ENCODE measurements at places on chromosomes 6 and 20.

GRCh38 chr20:62621251-62622110 lies 20.8 kb upstream of the SLCO4A1 start:
- DNase-seq: no peak

DNA sequence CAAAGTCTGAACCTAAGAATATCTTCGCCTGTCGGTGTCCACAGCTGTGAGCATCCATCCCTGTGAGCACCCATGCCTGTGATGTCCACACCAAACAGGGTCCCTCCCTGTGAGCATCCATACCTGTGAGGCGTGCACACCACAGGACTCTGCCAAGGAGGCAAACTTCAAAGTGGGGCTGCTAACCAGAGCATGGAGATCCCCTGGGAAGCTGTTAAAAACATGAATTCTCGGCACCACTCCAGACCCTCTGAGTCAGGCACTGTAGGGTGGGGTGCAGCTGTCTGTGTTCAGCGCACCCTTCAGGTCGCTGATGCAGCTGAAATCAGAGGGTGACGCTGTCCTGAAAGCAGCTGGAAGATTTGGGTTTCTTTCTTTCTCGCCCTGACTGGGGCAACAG lies 85.4 kb upstream of the NXT1 start:
- DNase-seq: no peak

DNA sequence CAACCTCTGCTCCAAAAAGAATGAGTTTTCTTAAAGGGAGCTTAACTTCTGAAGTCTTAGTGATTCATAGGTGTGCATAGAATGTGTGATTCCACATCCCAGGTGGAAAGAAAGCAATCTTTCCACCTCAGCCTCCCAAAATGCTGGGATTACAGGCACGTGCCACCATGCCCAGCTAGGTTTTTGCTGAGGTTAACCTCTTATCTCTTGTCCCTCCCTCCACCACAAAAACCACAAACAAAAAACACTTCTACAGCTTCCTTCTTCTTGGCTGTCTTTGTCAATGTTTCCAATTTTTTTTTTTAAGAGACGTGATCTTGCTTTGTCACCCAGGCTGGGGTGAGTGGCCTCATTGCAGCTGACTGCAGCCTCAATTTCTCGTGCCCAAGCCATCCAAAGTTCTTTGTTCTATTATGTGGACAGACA lies 8.1 kb upstream of the CSE1L start:
- DNase-seq: no peak

DNA sequence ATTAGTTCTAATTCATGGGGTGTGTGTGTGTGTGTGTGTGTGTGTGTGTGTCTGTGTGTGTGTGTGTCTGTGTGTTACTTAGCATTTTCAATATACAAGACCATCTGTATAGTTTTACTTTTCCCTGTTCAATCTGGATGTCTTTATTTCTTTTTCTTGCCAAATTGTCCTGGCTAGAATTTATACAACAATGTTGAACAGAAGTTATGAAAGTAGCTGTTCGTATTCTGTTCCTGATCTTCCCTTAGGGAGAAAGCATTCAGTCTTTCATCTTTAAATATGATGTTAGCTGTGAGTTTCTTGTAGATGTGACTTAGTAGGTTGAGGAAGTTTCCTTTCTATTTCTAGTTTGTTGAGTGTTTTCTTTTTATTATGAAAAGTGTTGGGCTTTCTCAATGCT lies 334.7 kb upstream of the RNF24 start:
- no peak for DNase-seq
